Epithelial cell of alveolus of lung (primary cell): ENCODE measurements at places on chromosomes 3 and 15. TPM values are rescaled to one million over a fixed set of nuclear protein-coding genes. Genes with fewer than 3 reads are reported as not detected.

Gene PLA2G4E
- not detected in 2 replicates for total RNA-seq

Gene RASGRP1
- total RNA-seq, result 0.52 TPM in 1 of 2 replicates, not detected in the other

Gene AHSG
- total RNA-seq, result not detected in 2 replicates

Gene ZPLD1
- total RNA-seq, result 0.26 TPM in 1 of 2 replicates, not detected in the other

Gene SORD
- total RNA-seq, result 18.5 and 22.7 TPM in 2 replicates

Gene C3orf22
- not detected in 2 replicates for total RNA-seq

Gene SKIL
- 41.1 and 57.4 TPM in 2 replicates for total RNA-seq

Gene FGF12
- total RNA-seq, result 0.52 and 2.9 TPM in 2 replicates

Gene BTLA
- total RNA-seq, result 0.26 TPM in 1 of 2 replicates, not detected in the other

Gene FETUB
- not detected in 2 replicates for total RNA-seq

Gene AGBL1
- not detected in 2 replicates for total RNA-seq

Gene SPINT1
- total RNA-seq, result 4.1 and 31.0 TPM in 2 replicates

Gene SLC28A1
- not detected in 2 replicates for total RNA-seq

Gene CYP1A2
- not detected in 2 replicates for total RNA-seq

Gene CHST13
- not detected in 2 replicates for total RNA-seq

Gene CXCR6
- total RNA-seq, result not detected in 2 replicates

Gene LPCAT4
- total RNA-seq, result 8.7 and 8.8 TPM in 2 replicates
